ENCODE measurements at places on chromosomes 2 and 18.
A peak's percentile ranks its signal among the peaks of the same experiment; 100 is the strongest.

DNA sequence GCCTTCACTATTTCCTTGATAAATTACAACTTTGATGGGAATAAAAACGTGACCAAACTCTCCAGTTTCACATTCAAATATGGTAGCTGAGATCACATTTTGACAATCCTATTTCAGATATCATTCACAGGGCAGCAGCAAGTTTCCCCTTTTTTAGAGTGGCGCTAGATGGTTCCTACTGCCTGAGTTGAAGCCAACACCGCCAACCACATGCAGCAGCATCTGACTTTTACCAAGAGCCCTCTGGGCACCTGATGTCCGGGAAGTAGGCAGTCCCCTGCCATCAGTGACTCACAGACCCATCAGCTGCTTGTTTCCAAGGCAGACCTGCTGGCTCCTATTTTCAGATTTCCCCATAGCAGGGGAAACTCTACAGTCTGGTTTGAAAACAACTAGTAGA lies 4.0 kb upstream of the MREG start:
- peak; percentile 44 for DNase-seq

DNA sequence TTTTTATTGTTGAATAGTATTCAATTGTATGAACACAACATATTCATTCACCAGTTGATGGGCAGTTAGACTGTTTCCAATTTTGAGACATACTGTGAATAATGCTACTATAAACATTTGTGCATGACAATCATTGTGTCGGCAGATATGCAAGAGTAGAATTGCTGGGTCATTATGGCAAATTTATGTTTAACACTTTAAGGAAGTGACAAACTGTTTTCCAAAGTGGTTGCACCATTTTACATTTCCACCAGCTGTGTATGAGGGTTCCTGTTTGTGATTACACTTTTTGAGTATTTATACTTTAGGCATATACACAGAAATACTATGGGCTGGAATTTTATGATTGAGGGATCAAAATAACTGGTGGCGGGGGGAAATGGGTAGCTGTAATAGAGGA lies 61.2 kb downstream of the MAP4K3 start:
- DNase-seq = no peak

- DNase-seq = no peak
Measured at GRCh38 chr18:59954241-59954640, 54.4 kb downstream of the PMAIP1 start.

DNA sequence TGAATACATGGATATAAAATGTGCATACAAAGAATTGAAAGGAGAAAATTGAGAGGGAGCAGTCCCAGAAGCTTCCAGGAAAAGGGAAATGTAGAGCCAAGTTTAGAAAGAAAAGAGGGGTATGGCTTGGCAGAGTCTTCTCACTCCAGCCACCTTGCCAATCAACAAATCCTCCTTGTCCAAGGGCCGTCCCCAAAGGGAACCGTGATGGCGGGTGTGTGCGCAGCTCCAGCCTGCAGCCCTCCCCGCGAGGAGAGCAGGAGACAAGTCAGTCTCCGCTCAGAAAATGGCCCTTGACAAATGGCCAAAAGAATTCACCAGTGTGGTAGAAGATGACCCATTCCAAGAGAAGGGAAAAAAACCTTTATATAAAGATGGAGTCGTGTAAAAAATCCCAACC lies 448.3 kb upstream of the POU3F3 start:
- no peak for DNase-seq

- DNase-seq = no peak
Measured at GRCh38 chr2:177796011-177796410, 276.6 kb downstream of the PDE11A start.

Measured in stimulated activated CD8-positive, alpha-beta memory T cell treated with anti-CD3 and anti-CD28 coated beads, Interleukin-7, amount 100 ng/mL, for 48 hours (primary cell).